ENCODE measurements at places on chromosomes 1 and 21.

GRCh38 chr1:103514920-103515503 is 10.5 kb upstream of the RNPC3 start:
- DNase-seq = no peak

- peak; percentile 33 for DNase-seq
These were observed at the start of gene ZBTB8A for GRCh38 chr1:32538887-32539583. Gene ZBTB8A (plus strand): TSS chr1:32539427. CDS start chr1:32592932, 53,505 bp downstream.

GRCh38 chr1:192852001-192852947 is 43.4 kb downstream of the RGS2 start:
- DNase-seq = no peak

DNA sequence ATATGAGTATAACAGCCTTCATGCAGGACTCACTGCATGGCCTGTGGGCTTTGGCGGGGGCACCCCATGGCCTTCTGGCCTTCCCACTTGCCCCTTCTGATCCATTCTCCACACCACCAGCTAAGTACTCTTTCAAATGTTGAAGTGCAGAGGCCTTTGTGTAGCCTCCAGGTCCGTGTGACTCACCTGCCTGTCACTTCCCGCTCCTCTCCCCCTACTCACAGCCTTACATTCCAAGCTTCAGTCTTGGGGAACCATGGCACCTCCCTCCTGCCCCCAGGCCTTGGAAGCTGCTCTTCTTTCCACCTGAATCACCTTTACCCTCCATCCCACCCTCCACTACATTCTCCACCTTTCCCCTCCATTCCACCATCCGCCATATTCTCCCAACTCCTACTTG is 69.6 kb downstream of the PGM1 start:
- DNase-seq = no peak

DNA sequence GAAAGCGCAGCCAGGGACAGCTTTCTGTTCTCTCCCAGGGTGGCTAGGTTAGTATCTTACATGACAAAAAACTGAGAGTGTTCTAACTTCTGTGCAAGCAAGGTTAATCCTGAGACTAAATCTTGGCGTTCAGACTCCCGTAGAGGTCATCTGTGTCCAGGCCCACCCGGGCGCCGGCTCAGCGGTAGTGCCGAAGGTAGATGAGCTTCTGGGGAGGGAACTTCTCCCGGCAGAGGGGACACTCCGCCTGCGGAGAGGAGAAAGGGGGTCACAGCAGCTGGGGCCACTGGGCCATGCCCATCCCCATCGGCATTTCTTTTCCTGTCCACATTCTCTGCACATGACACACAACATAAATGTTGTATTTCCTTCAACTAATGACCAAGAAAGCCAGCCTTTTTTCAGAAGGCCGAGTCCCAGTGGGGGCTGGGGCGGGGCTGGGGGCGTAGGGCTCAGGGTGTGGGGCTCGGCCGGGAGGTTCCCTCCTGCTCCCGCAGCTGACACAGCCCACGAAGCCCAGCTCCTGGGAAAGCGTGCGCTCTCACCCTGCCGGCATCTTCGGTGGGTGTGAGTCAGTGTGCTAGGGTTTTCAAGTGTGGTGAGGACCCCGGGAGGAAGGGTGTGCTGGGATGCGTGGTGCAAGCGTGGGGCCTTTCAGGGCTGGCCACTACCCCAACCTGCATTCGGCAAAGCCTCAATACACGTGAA is 6.6 kb downstream of the PEX10 start:
- no peak for DNase-seq

GRCh38 chr1:220195701-220196100 is 76.6 kb downstream of the RAB3GAP2 start:
- no peak for DNase-seq

GRCh38 chr1:14599183-14599791 is 802 bp downstream of the KAZN start:
- no peak for DNase-seq

GRCh38 chr1:18481190-18481920 is 625 bp downstream of the KLHDC7A start:
- peak; percentile 43 for DNase-seq

GRCh38 chr1:73104749-73105148 is 822.4 kb upstream of the NEGR1 start:
- DNase-seq = no peak

DNA sequence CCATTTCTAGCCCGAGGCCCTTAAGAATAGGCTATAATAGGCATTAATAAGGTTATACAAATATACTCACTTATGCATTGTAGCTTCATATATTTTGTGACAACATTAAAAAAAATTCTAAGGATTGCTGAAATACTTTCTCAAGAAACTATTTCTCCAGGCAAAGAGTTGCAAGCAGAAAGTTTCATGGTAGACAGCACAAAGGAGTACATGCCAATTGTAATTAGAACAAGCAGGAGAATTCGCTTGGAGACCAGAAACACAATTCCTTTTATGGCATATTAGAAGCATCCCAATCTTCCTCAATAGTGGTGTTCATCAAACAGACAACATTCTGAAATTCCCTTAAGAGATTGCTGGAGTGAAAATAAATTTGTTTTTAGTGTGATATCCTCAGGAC is 122.8 kb downstream of the CRB1 start:
- no peak for DNase-seq

GRCh38 chr1:212600071-212600915 is 8.3 kb upstream of the ATF3 start:
- no peak for DNase-seq

DNA sequence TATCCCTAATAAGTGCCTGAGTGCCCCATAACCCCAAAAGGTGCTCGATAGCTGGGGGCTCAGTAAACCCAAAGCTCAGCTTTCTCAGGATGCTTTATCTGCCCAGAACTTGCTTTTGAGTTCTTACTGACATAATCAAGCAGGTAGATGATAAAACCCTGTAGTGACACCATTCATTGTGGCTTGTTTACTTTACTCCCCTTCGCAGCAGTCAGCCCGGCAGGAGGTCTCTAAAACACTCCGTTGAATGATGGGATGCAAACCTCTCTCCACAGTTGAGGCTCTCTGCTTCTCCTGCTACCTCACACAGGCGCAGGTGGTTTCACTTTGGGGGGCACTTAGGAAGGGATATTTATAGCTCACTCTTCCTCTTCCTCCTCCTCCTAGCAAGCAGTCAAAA is 349.4 kb downstream of the HLX start:
- DNase-seq = peak; percentile 39

DNA sequence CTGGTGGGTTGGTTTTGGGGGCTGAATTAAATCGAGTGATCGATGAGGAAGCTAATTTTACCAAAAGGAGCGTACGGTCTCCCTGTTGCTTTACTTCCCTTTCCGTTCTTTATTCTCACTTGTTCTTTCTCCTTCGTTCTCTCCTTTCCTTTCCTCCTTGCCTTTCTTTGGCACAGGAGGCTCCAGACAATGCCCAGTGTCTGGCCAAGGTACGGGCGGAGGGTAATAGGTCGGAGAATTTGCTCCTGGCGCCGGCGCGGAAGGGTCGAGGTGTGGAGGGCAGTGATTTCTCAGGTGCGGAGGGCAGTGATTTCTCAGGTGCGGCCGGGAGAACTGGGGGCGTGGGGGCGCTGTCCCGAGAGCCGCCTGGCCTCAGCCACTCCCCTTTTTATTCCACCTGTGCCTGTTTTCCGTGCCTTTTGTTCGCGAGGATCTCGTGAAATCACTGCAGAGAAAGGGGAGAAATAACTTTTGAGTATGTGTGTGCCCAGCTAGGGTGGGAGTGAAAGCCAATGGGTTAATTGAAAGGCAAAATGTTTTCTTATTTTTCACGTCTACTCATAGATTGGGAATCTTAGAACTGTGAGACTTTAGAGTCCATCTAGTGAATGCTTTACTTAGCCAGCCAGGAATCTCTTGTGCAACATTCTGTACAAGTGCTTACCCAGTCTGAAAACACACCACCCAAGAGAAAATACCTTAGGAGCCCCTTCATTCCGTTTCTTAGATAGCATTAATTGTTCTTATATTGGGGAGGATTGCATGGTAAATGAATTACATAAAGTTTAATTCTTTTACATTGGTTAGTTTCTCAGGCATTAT is 1.3 kb downstream of the FNBP1L start:
- peak; percentile 28 for DNase-seq
